ENCODE measurements at places on chromosomes 12 and 14.

GRCh38 chr12:32448586-32448985, 49.2 kb downstream of the FGD4 start:
- DNase-seq, result no peak

GRCh38 chr12:88509851-88510250, 70.4 kb downstream of the KITLG start:
- no peak for DNase-seq

DNA sequence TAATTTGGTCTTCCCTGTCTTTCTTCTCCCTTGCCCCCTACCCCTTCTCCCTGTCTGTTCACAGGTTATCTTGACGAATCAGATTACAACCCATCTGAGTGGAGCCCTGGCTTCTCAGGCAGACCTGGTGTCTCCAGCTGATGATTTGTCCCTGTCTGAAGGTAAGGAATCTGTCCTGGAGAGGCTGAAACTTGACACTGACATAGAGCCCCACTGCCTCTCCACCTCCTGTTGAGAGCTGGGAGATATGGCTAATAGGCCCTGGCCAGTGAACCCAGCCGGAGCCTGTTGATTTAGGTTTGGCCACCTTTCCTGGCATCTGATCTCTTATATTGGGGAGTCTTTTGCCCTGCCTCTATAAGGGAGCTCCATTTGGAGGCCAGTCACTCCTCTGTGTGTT, 472.2 kb downstream of the RAD51B start:
- peak; percentile 62 for DNase-seq

- DNase-seq, result no peak
Observed at GRCh38 chr12:11693601-11694000, 44.1 kb downstream of the ETV6 start.

GRCh38 chr12:127077262-127078045, 1189.5 kb upstream of the TMEM132C start:
- no peak for DNase-seq

DNA sequence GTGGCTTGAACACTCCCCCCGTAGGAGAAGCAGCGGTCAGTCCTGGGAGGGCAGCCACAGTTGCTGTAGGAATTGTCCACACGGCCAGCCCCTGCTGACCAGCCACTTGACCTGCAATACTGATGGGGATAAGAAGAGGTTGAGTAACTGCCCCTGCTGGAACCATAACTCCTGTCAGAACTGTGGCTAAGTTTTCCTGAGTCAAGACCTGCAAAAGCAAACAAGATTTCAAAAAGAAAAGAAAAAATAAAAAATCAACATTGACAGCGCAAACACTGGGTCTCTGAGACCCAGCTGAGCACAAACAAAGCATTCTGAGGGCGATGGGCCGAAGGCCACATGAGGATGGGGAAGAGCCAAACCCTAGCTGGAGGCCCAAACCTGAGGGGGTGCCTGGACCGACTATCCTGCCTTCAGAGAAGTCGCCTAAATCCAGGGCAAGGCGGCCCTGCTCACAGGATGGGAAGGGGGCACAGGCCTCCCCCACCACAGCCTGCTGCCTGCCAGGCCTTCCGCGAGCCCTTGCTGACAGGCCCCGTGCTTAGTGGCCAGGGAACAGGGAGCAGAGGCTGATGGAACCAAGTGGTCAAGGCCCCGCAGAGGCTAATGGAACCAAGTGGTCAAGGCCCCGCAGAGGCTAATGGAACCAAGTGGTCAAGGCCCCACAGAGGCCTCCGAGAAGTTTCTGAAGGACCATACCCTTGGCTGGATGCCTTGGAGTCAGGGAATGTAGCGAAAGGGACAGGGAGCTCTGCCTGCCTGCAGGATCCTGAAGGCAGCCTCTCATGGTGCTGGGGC, 19.1 kb downstream of the POU6F1 start:
- DNase-seq, result no peak

GRCh38 chr14:67240168-67240932, 885 bp upstream of the PALS1 start:
- peak; percentile 6 for DNase-seq

GRCh38 chr14:24894583-24895242, 155.2 kb downstream of the STXBP6 start:
- DNase-seq, result no peak

- DNase-seq, result no peak
Observed at GRCh38 chr12:128652136-128652751, 171.5 kb downstream of the SLC15A4 start.

GRCh38 chr14:51653775-51654532, 2.2 kb downstream of the FRMD6 start:
- no peak for DNase-seq

- DNase-seq, result no peak
Observed at GRCh38 chr12:69569236-69569635, 16.0 kb upstream of the CCT2 start.

- no peak for DNase-seq
Observed at GRCh38 chr14:64915797-64916196, 1.5 kb downstream of the CHURC1 start.

- DNase-seq, result no peak
Observed at GRCh38 chr14:60274448-60274847, 25.4 kb downstream of the PPM1A start.

DNA sequence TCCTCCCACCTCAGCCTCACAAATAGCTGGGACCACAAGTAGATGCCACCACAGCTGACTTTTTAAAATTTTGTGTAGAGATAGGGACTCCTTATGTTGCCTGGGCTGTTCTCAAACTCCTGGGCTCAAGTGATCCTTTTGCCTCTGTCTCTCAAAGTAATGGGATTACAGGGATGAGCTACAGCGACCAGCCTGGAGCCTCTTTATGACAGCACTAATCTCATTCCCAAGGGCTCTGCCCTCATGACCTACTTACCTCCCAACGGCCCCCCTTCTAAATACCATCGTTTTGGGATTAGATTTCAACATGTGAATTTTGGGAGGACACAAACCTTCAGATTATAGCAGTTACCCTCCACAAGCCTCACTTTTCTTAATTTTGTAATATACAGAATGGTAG, 150.6 kb upstream of the FUT8 start:
- no peak for DNase-seq

DNA sequence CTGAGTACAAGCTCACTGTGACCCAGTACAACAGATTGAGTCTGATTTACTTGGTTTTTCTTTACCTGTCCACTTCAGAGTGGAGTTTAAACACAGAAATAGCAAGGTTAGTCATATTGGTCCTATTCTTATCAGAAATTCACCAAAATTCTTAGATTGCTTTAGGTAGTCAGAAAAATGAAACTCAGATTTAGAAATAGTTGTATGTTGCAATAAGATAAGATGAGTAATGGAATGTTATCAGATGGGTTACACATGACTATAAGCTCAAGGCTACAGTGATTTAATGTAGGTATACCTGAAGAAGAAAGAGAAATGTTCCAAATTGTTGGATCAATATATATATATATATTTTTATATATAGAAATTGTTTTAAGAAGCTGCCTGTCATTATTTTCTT, 524.1 kb downstream of the LRFN5 start:
- DNase-seq, result no peak

DNA sequence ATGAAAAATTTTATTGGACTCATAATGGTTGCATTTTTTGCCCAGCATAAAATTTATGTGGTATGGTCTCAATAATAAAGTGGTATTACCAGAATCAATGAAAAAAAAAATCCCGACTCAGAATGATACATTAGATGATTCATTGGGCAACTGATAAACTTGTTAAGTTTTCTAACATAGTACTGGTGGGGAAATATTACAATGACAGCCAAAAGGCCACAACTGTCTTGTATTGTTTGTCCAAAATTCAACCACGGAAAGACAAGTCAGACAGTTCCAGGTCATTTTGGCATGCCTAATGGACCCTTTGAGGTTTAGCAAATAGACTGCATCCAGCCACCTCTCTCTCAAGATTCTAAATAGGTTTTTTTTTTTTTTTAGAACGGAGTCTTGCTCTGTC, 70.5 kb upstream of the TRIM9 start:
- DNase-seq, result no peak

DNA sequence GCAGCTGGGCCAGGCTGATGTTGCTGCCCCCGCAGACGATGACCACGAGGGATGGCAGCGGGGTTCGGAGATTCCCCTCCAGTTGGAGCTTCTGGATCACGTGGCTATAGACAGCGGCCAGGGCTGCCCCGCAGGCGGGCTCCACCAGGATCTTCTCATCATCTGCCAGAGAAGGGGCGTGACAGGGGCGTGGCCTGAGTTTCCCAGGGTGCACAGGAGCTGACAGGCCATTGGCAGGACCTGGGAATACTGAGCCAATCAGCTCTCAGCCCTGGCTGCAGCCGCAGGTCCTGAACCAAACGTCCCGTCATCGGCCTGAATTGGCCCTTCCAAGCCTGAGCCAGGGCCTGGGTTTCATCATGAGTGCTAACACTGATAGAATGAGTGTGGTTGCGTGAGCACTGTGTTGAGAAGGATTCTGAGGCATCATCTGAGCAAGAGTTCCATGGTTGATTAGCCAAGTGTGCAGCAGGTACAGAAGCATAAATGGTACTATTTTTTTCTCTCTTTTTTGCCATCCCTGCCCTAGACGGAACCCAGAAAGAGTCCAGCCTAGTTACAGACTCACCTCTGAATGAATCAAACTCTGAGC, 10.6 kb downstream of the SDS start:
- no peak for DNase-seq

DNA sequence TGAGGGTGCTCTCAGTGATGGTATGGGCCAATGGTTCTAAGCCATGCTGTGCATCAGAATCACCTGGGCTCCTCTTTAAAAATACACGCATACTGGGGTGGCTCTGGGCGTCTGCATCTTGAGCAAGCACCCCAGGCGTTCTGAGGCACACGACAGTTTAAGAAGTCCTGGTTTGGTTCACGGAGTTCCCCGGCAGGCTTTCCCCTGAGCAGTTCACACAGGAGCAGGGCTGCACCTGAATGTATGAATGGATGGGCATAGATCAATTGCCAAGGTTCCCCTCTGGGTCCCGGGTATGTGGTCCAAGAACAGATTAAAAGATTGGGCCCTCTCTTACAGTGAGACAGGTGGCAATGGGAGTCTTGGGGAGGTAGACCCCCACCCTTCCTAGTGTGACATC, 395.3 kb downstream of the DPF3 start:
- no peak for DNase-seq

- DNase-seq, result no peak
Observed at GRCh38 chr14:69318241-69318640, 58.3 kb downstream of the GALNT16 start.

GRCh38 chr14:91250912-91251311, 6.4 kb upstream of the GPR68 start:
- peak; percentile 21 for DNase-seq

DNA sequence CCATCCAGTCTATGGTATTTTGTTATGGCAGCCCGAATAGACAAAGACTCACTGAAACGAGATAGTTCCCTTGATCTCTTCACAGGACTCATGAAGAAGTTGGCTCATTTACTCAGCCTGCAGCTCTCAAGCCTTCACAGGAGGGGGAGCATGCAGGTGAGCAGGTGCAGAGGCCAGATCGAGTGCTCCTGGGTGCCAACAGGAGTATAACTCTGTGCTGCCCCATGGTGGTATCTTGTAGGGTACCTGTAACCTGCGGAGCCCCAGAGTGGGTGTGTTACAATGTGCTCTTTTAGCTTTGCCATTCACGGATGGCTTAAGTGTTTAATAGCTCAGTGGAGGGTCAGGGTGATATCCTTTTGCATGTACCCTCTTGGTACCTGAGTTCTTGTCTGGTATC, 159.5 kb downstream of the METTL25 start:
- DNase-seq, result no peak

DNA sequence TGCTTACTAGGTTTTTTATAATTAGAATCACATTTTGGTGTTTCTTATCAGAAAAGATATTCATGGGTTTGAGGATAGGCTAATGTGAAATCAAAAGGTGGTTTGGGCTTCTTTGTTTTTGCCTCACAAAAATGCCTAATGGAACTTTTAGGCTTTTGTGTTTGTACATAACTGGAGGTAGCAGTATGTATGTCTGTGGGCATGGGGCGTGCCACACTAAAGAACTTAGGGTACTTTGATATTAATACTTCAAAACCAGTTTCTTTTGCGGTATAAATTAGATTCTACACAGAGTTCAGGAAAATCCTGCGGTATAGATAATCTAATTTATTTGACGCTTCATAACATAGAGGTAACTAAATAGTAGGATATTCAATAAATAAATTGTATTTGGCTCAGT, 1.9 kb downstream of the ETV6 start:
- no peak for DNase-seq

GRCh38 chr12:52441320-52441911, 7.2 kb upstream of the KRT75 start:
- no peak for DNase-seq

DNA sequence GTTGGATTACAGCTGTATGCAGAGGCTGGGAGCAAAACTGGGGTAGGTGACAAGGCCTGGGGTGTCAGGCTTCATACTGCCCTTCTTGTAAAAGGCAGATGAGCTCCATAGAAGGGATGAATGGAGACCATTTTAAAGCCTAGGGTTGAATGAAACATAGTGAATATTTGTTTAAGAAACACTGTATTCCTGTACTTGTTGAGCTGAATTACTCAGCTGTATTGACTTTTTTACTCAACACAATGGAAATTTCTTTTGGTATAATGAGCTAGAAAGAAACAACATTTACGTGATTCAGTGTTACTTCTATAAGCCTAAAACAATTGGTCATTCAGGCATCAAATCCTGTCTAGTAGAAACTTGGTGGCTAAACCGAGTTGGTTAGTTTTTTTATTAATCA, 14.1 kb downstream of the ATP6V0A2 start:
- no peak for DNase-seq

DNA sequence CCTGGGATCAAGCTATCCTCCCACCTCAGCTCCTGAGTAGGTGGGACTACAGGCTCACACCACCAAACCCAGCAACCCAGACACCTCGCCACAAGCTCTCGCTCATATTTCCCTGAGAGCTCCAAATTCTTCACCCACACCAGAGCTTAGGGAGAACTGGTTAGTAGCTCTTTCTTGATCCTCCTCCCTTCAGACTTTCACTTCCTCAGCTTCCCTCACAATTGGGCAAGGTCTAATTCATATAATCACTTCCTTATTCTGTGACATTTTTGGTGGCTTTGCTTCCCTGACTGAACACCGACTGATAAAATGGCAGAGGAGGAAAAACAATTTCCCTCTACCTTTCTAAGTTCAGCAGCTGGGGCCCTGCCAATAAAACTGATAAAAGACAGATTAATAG, 88.5 kb downstream of the GXYLT1 start:
- DNase-seq, result no peak

GRCh38 chr12:4144676-4145075, 128.9 kb upstream of the CCND2 start:
- DNase-seq, result no peak

DNA sequence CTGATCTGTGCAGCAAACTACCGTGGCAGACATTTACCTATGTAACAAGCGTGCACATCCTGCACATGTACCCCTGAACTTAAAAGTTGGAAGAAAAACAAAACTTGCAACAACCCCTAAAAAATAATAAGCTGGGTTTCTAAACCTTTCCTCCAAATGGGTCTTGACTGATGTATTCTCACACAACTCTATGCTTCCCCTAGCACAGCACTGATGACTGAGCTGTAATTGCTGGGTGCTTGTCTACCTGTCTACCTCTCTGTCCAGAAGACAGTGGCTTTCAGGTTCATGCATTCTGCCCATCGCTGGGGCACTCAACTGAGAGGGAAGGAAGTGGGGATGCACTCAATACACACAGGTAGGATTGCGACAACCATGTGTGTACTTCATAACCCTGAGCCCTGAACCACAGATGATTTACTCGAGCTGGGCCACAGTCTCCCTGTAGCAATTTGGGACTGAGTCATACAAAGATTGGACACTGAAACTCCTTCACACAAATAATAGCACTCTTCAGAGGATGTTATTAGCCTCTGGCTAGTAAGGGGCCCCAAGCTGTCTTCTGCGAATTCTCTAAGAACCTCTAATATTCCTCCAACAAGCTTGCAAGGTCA, 44.8 kb upstream of the TMPO start:
- DNase-seq, result no peak

GRCh38 chr12:57727758-57728395, 10.7 kb downstream of the AGAP2 start:
- peak; percentile 36 for DNase-seq
